ENCODE measurements at places on chromosomes 1 and 21.

GRCh38 chr1:192916021-192916420 lies 107.2 kb downstream of the RGS2 start:
- no peak for DNase-seq

- no peak for DNase-seq
Observed at GRCh38 chr1:98503771-98504170, 157.8 kb upstream of the SNX7 start.

DNA sequence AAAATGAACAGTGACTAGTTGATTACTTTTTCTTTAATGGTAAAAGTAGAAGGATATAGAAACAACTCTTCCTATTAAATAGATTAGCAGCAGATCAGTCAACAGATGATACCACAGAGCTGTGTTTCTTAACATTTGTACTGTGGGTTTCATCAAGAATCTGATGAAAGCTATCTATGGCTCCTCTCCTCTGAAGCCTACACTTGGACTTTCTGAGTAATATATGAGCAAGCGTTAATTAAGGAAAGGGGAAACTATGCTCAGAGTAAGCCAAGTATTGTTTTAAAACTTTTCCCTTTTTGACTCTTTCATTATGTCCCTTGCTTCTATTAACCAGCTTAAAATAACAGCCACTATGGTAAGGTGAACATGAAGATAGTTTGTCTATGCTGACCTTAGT lies 10.8 kb downstream of the ARID4B start:
- peak; percentile 31 for DNase-seq

DNA sequence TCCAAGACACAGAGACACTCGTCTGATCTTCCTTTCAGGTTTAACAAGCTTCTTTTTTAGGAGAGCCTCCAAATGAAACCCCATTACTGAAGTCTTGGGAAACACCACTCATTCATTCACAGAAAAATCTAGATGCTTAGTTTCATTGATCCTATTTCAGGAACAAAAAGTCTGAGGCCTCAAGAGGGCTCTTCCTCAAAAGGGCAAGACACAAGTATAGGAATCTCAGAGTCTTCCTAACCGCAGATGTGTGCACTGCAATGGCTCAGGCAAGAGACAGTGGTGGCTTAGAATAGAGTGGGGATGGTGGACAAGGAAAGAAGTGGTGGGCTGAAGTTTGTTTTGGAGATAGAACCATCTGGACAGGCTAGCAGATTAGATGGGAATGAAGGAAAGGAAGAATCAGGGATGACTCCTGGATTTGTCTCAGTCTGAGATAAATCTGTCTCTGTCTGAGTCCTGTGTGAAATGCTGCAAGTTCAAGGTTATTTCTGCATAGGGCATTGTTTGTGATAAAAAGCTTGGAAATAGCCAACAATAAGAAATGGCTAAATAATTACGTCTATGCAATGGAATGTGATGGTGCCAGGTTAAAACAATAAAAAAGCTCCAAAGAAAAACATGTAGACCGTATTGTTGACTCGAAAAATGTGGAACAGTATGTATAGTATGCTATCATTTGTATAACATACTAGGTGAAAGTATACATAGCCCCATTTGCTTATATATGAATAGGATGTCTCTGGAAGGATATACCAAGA lies 8.9 kb upstream of the CTSE start:
- DNase-seq, result no peak

DNA sequence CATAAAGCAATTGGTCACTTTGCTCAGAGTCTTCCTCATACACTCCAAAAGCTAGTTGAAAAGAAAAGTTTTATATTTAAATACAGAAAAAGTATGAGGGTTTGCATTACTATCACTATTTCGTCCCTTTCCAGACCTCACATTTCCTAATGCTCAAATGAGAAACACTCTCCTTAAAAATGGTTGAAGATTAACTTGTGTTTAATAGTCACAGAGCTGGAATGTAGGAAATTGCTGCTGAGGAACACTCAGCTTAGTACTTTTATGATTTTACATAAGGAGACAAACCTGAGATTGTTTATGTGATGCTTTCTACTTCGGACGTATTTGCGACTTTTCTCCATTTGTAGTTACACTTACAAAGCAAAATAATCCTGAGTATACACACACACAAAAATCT lies 39.8 kb downstream of the MYSM1 start:
- no peak for DNase-seq

DNA sequence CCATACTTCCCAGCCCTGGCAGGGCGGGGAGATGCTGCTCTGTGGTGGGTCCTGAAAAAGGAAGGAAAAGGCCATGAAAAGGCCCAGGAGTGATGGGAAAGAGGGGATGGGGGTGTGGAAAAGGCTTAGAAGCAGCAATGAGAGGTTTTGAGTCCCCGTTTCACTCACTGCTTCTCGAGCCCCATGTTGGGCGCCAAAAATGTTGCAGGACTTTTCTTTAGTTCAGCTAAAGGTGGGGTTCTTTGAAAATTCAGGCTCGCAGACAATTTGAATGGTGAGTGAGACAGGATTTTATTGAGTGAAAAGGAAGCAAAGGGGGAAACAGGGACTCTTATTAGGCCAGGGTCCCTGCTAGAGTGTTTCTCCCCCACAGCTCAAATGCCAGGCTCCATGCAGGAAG lies 93.1 kb downstream of the MRPS6 start:
- peak; percentile 32 for DNase-seq

- no peak for DNase-seq
Observed at GRCh38 chr1:246039584-246039983, 467.5 kb downstream of the SMYD3 start.

DNA sequence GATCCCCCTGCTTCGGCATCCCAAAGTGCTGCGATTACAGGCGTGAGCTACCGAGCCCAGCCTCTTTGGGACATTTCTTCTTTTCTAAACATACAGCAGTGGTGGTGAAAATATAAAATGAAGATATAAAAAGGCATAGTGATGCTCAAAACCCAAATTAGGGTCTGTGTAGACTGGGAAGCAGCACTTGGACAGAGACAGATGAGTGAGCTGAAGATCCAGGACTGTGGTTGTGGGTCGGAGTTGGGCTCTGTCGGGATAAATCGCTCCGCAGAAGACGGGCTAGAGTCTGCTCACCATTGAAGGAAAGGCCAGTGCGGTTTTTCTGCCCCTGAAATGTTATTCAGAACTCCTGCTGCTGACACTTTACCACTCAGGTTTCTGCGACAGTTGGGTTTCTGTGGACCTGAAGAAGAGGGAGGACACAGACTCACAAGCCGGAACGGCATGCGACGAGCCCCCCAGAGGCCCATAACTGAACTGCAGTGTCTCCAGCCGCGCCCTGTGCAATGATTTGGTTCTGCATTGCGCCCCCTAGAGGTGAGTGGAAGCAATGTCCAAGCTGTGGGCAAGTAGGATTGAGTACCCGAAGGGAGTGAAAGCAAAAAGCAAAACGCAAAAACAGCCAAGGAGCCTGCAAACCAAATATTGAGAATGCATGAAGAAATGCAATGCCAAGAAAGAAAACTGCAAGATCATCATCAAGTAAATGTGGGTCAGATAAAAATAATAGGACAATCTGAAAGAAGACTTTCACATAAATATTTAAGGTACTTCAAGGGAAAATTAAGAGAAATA lies 66.6 kb downstream of the GABPA start:
- peak; percentile 79 for DNase-seq

- DNase-seq, result no peak
Observed at GRCh38 chr1:21623410-21623961, 45.7 kb downstream of the RAP1GAP start.

DNA sequence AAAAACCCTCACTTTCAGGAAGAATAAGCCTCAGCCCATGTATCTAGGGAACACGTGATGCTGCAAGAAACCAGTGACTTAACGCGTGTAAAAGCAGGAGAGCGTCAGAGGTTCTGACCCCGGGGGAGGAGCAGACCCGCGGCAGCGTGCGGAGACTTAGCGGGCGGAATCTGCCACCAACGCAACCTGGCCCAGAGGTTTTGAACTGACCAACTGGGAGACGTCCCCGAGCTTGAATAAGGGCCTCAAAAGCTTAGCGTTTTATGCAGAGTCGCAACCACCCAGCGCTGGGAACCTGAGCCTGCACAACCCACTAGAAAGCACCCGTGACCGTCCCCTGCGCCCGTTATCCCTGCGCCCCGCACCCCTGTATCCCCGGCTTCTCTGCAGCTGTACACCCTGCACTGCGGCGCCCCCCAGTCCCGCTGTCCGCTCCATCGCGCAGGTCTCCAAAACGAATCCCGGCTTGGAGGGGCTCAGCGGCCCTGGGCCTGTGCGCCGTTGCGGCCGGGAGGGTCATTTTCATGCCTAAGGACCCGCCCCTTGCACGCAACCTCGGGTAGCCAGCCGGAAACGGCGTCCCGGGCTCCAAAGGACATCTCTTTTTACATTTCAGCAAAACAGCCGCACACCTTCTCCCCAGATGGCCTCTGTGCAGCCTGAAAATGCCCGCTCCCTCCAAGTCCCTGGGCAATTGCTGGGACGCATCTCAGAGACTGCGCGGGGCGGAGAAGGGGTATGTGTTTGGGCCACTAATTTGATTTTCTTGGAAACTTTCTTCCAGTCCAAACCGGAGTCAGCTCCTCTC lies 29.4 kb upstream of the TRIM17 start:
- DNase-seq, result peak; percentile 11

DNA sequence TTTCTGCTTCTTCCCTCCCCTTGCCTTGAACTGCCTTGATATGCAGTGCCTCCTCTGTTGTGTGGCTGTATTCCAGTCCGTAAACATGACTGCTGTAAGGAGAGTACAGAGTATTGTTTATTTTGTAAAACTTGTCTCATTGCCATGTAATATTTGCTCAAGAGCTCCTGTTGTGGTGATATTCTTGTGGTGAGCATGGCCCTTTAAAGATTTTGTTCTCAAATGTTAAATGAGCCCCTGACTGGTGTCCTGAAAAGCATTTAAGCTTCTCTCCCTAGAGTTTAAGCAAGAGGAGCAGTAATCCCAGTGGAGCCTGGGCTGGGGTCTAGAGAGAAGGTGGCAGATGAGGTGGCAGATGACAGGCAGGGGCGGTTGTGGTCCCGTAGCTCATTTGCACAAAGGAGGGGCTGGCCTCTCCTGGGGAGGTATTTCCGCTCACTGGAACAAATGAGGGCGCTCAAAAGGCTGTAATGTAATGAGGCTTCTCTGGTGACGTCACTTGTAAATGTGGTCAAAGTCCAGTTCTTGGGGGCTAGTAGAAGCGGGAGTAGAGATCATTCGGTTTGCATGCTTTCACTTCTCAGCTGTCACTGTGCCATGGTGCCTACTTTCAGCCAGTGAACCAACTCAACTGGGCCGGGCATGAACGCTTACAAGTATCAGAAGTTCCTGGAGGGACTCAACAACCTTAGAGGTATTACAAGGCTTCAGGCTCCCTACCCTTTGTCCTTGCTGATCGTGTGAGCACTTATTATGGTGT lies 46.0 kb upstream of the MACF1 start:
- no peak for DNase-seq

DNA sequence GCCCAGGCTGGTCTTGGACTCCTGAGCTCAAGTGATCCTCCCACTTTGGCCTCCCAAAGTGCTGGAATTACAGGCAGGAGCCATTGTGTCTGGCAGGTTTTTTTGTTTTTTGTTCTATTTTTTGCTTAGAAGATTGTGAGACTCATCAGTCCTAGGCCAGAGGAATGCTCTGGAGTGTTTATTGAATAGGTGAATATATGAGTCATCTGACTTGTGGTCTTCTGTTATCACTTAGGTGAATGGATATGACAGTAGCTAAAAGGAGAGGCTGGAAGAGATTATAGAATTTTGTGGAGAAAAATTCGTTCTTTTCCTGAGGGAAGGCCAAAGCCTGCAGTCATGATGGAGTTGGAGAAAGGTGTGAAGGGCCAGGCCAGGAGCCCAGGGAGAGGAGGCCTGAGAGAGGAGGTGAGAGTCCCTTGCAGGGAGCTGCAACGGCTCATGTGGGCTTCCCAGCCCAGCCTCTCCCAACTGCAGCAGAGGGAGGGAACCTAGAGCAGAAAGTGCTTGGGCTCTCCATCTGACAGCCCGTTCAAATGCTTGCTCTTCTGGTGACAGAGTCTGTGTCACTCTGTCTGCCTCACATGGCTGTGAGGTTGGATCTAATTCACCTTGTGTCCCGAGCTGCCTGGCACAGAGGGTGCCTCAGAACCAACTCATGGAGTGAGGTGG lies 31.6 kb upstream of the ACOT11 start:
- DNase-seq, result no peak
